ENCODE measurements at places on chromosomes 16 and 17. TPM values are rescaled to one million over a fixed set of nuclear protein-coding genes. Genes with fewer than 3 reads are reported as not detected.
A peak's percentile ranks its signal among the peaks of the same experiment; 100 is the strongest.

GRCh38 chr16:34758835-34759234 lies 1299.4 kb downstream of the TP53TG3F start:
- H3K36me3 ChIP-seq, result no peaks in the 10 kb centered on the region
- H3K4me1 ChIP-seq, result no peaks in the 10 kb centered on the region
- H3K27ac ChIP-seq, result no peak overlapping the region
- H3K27me3 ChIP-seq, result no peaks in the 10 kb centered on the region

DNA sequence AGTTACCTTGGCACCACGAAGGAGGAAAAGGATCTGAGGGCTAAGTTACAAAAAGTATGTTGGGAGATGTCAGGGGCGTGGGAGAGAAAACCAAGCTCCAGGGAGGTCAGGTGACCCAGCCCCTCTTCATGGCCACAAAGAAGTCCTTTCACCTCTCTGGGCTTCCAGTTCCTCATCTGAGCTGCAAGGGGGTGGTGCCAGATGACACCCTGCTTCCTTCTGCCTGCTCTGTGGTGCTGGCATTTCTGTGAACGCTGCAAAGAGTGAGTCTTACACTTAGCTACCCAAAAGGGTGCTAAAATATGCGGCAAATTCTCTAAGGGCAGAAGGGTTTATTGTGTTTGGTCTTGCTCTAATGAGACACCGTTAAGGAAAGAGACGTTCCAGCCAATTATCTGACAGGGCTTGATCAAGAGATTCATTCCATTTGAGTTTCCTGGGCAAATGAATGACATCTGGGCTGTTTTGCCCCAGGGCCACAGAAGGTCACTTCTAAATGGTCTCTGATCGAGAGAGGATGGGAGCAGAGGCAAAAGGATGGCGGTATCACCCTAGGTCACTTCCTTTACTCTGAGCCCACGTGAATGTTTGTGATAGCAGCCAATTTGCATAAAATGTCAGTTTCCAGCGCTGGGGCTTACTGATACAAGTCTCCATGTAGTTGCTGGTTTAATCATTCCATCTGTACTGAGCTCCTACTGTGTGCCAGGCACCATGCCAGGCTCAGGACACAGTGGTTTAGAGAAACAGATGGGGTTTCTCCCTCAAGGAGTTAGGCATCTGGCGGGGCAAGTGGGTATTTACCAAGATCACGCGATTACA lies 210.2 kb downstream of the KATNIP start:
- H3K4me1 ChIP-seq, result peaks cover 13% of the 10 kb centered on the region
- DNase-seq, result peak; percentile 30
- no peaks in the 10 kb centered on the region for H3K27me3 ChIP-seq

The TBC1D26 gene
- total RNA-seq, result under 0.01 TPM

The KRTAP1-1 gene
- 2.4 TPM for total RNA-seq

The KRTAP2-3 gene
- total RNA-seq, result not detected

GRCh38 chr17:63487014-63487339 lies 10.1 kb downstream of the ACE start:
- H3K27ac ChIP-seq, result no peak overlapping the region
- peak; percentile 52 for DNase-seq
- H3K4me3 ChIP-seq, result no peak overlapping the region

DNA sequence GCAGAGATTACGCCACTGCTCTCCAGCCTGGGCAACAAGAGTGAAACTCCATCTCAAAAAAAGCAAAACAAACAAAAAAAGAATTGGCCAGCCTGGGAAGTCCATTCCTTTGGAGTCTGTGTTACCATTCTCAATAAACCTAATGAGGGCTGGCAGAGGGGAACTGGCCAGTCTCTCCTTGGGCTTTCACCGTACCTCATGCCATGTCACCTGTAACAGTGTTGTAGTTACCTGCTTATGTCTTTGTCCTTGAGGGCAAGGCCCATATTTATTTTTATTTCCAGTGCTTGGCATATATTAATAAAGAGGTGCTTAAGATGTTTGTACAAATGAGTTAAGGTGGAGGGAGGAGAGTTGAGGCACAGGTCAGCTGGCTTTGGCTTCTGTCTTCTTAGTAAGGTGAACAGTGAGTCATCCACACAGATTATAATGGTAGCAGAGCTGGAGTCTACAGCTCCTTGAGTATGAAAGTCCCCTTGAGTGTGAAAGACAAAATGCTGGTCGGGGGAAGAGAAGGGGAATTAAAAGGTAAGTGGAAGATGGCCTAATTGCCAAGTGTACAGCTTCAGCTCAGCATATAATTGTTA lies 8.4 kb downstream of the C1QBP start:
- H3K27me3 ChIP-seq, result no peaks in the 10 kb centered on the region
- H3K4me3 ChIP-seq, result no peak overlapping the region
- DNase-seq, result no peak
- H3K4me1 ChIP-seq, result no peaks in the 10 kb centered on the region

DNA sequence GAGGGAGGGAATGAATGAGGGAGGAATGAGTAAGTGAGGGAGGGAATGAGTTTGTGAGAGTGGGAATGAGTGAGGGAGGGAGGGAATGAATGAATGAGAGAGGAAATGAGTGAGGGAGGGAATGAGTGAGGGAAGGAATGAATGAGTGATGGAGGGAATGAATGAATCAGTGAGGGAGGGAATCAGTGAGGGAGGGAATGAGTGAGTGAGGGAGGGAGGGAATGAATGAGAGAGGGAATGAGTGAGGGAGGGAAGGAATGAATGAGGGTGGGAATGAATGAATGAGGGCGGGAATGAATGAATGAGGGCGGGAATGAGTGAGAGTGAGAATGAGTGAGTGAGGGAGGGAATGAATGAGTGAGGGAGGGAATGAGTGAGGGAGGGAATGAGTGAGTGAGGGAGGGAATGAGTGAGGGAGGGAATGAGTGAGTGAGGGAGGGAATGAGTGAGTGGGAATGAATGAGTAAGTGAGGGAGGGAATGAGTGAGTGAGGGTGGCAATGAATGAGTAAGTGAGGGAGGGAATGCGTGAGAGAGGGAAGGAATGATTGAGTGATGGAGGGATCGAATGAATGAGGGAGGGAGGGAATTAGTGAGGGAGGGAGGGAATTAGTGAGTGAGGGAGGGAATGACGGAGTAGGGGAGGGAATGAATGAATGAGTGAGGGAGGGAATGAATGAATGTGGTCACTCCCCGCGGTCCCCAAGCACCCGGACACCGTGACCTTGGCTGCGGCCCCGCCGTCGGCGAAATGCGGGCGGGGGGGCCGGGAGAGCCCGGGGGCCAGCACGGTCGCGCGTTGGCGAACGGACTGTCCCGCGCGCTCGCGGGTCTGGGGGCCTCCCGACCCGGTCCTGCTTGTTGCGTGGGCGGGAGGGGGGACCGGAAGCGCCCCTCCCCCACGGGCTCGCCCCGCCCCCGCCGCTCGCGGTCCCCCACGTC lies 1.1 kb upstream of the UBE2I start:
- H3K27ac ChIP-seq, result no peak overlapping the region
- H3K36me3 ChIP-seq, result no peaks in the 10 kb centered on the region
- peak overlapping the region; percentile 81 for H3K4me3 ChIP-seq
- no peaks in the 10 kb centered on the region for H3K27me3 ChIP-seq
- no peak for DNase-seq

GRCh38 chr17:65785109-65785508 lies 223.7 kb upstream of the AXIN2 start:
- H3K4me1 ChIP-seq, result peaks cover 14% of the 10 kb centered on the region
- no peak overlapping the region for H3K4me3 ChIP-seq
- peak; percentile 65 for DNase-seq
- peak overlapping the region; percentile 64 for H3K27ac ChIP-seq
- H3K27me3 ChIP-seq, result no peaks in the 10 kb centered on the region
- H3K36me3 ChIP-seq, result no peaks in the 10 kb centered on the region

GRCh38 chr17:21370430-21370829 lies 5.7 kb upstream of the KCNJ12 start:
- H3K36me3 ChIP-seq, result no peaks in the 10 kb centered on the region
- no peak overlapping the region for H3K4me3 ChIP-seq
- H3K4me1 ChIP-seq, result no peaks in the 10 kb centered on the region
- H3K27me3 ChIP-seq, result peaks cover under 1% of the 10 kb centered on the region

- H3K4me3 ChIP-seq, result no peak overlapping the region
- H3K4me1 ChIP-seq, result no peaks in the 10 kb centered on the region
- no peak for DNase-seq
- no peak overlapping the region for H3K27ac ChIP-seq
- H3K36me3 ChIP-seq, result no peaks in the 10 kb centered on the region
Observed at GRCh38 chr17:76641501-76641900, 2.1 kb downstream of the ST6GALNAC1 start.

- H3K27ac ChIP-seq, result no peak overlapping the region
- no peaks in the 10 kb centered on the region for H3K36me3 ChIP-seq
- no peak overlapping the region for H3K4me3 ChIP-seq
- H3K27me3 ChIP-seq, result peaks cover 9% of the 10 kb centered on the region
- no peaks in the 10 kb centered on the region for H3K4me1 ChIP-seq
Observed at GRCh38 chr17:45874151-45874550, 20.2 kb upstream of the MAPT start.

- no peaks in the 10 kb centered on the region for H3K36me3 ChIP-seq
- DNase-seq, result peak; percentile 93
- no peak overlapping the region for H3K27ac ChIP-seq
Observed at GRCh38 chr17:1173432-1174262, 6.1 kb downstream of the ABR start.

DNA sequence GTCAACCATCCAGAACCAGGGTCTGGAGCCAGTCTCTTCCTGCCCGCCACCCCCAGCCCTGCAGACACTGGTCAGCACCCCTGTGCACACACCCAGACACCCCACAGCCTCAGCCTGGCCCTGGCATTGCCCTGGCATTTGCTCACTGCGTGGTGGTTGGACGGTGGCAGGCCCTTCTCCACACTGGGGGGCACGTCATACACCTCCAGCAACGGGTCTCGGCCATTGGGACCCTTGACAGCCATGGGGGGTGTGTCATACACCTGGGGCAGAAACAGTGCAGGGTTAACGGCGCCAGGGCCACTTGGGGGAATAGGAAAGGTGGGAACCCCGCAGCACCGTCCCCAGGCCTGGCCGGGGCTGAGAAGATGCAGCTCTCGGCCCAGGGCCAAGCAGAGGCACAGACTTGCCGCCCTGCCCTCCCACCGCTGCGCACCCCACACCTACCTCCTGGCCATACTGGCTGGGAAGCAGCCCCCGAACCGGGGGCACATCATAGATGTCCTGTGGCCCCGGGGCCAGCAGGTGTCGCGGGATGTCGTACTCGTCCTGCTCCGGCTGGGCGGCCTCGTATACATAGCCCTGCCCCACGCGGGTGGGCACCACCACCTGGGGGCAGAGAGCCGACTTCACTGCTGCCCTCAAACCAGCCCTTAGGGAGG lies 14.6 kb downstream of the BCAR1 start:
- peaks cover 80% of the 10 kb centered on the region for H3K36me3 ChIP-seq
- H3K27me3 ChIP-seq, result no peaks in the 10 kb centered on the region
- H3K4me3 ChIP-seq, result no peak overlapping the region
- peaks cover 24% of the 10 kb centered on the region for H3K4me1 ChIP-seq

The ITGAL gene
- not detected for total RNA-seq

The SCPEP1 gene
- 79.9 TPM for total RNA-seq

GRCh38 chr16:68643227-68643626 lies 1.9 kb upstream of the CDH3 start:
- H3K4me1 ChIP-seq, result peaks cover 8% of the 10 kb centered on the region
- H3K27me3 ChIP-seq, result peaks cover 54% of the 10 kb centered on the region
- H3K4me3 ChIP-seq, result no peak overlapping the region
- H3K27ac ChIP-seq, result no peak overlapping the region
- H3K36me3 ChIP-seq, result no peaks in the 10 kb centered on the region

- H3K4me3 ChIP-seq, result no peak overlapping the region
- H3K4me1 ChIP-seq, result no peaks in the 10 kb centered on the region
- H3K27ac ChIP-seq, result no peak overlapping the region
- H3K36me3 ChIP-seq, result no peaks in the 10 kb centered on the region
Observed at GRCh38 chr17:2778489-2778888, 17.7 kb upstream of the RAP1GAP2 start.

The CLDN7 gene
- 0.36 TPM for total RNA-seq

DNA sequence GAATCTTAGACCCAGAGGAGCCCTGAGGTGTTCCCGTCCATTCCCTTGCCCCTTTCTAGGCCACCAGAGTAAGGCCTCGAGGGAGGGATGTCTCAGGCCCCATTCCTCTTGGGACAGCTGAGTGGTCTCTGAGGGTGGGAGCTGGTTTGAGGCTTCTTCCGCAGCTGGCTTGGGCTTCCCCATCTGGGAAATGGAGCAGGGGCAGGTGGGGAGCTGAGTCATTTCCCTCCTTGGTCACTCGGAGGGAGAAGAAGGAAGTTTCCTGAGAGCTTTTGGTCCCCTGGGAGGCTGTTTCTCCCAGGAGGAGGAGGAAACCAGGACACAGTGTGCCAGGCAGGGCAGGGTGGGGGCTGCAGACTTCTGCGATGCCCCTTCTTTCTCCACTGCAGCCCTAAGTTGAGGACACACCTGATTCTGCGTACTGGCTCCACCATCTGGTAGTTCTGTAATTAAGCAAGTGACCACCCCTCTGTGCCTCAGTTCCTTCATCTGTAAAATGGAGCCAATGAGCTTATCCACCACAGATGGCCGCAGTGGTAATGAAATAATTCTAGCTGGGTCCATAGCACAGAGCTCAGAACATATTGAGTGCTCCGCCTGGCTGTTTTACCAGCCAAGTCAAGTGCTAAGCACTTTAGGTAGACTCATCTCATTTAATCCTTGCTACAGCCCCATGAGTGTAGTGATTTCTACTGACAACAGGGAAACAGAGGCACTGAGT lies 1.6 kb upstream of the KCNJ12 start:
- H3K27me3 ChIP-seq, result peaks cover 23% of the 10 kb centered on the region
- no peaks in the 10 kb centered on the region for H3K36me3 ChIP-seq
- no peak for DNase-seq
- H3K4me1 ChIP-seq, result peaks cover 5% of the 10 kb centered on the region

GRCh38 chr16:47144559-47144877 lies 773 bp upstream of the NETO2 start:
- H3K4me1 ChIP-seq, result peaks cover 4% of the 10 kb centered on the region
- DNase-seq, result peak; percentile 81
- no peaks in the 10 kb centered on the region for H3K36me3 ChIP-seq

DNA sequence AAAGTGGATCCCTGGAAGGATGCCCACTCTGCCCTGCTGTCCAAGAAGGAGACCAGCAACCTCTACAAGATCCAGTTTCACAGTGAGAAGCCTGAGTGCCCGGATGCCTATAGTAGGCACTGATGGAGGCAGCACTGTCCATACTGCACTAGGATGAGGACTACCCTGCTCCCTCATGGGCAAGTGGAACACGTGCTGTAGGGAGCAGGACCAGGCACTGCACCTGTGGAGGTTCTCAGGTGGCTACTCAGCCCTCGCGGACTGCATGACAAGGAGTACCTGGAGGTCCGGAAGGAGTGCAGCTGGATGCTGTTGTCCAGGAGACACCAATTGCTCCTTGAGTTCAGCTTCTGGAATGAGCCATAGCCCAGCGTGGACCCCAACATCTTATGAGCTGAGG lies 146.1 kb upstream of the NLRP1 start:
- H3K27me3 ChIP-seq, result peaks cover 10% of the 10 kb centered on the region
- H3K4me1 ChIP-seq, result no peaks in the 10 kb centered on the region
- DNase-seq, result no peak

The WNT9B gene
- total RNA-seq, result 0.36 TPM

The TMEM204 gene
- 8.3 TPM for total RNA-seq

- no peaks in the 10 kb centered on the region for H3K27me3 ChIP-seq
- H3K4me1 ChIP-seq, result peaks cover 26% of the 10 kb centered on the region
- H3K27ac ChIP-seq, result no peak overlapping the region
- peak; percentile 94 for DNase-seq
- H3K4me3 ChIP-seq, result no peak overlapping the region
Observed at GRCh38 chr17:49952912-49953497, 16.0 kb upstream of the DLX4 start.
